DMS79 (cell line): ENCODE measurements at places on chromosomes 6 and 20.
A peak's percentile ranks its signal among the peaks of the same experiment; 100 is the strongest.

- DNase-seq, result no peak
Measured at GRCh38 chr6:21091411-21091810, 502.1 kb upstream of the SOX4 start.

DNA sequence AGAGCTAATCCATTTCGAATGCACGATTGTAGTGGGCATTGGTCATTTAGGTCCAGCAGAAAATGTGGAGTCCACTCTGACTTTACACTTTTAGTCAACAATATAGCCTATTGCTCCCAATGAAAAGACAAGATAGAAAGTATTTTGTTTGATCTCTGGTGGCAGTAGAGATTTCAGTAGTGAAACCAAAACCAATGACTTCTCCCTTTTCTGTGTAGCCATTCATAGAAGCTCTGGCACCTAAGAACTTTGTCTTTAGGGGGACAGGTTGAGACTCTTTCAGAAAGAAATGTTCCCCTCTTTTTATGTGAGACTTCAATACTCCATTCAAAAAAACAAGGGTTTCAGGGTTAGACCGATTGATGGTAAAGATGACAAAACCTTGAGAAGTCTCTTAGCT lies 510.8 kb upstream of the POU3F2 start:
- no peak for DNase-seq

GRCh38 chr6:13454286-13455221 lies 32.8 kb downstream of the GFOD1 start:
- DNase-seq, result no peak

DNA sequence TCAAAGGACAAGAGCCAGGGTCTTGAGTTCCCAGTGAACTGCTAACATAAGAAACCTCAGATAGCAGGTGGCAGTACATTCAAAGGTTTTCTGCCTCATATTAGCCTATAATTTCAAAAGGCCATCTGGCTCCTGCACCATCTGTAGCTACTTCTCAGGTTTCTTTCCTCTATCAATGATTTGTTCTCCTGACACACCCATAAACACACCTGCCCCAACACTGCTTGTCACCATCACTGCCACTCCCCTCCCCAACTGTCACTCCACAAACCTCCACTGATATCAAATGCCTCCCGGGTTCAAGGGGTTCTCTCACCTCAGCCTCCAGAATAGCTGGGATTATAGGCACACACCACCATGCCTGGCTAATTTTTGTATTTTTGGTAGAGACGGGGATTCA lies 152.7 kb upstream of the SLC22A16 start:
- DNase-seq, result peak; percentile 4

DNA sequence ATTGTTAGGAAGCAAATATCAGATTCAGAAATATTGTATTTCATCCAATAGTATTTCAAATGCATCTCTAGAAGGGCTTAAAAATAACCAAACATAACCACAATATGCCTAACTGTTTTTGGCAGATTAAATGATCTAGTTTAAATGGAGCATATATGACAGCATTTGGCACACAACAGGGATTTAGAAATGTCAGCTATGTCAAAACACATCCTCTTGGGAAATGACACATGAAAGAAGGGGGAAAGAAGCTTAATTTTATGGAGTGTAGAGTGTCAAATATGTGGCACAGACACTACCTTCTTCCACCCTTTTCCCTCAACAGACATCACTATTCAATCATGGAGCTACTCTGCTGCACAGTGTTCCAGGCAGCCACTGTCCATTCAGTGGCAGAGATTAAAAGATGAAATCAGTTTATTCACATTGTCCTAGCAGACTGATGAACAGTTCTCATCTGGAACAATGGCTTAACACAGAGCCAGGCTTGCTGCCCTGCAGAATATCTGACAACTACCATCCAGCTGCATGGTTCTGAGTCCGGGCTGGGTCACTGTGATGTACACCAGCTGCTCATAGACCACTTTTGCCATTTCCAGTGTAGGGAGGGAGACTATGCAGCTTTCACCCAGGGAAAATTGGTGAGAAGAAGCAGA lies 349.8 kb downstream of the DHX35 start:
- no peak for DNase-seq

- DNase-seq, result no peak
Measured at GRCh38 chr20:24131281-24131680, 142.7 kb upstream of the GGTLC1 start.

GRCh38 chr6:156866220-156867015 lies 89.2 kb downstream of the ARID1B start:
- DNase-seq, result no peak

- DNase-seq, result no peak
Measured at GRCh38 chr6:77455271-77455670, 8.0 kb downstream of the HTR1B start.
